ENCODE measurements at places on chromosomes 5 and 9. TPM values are rescaled to one million over a fixed set of nuclear protein-coding genes. Genes with fewer than 3 reads are reported as not detected.

GRCh38 chr9:74277532-74277931, 219.6 kb upstream of the RORB start:
- DNase-seq = no peak

The OTULINL gene
- 7.0 TPM for total RNA-seq

GRCh38 chr9:129382281-129383018, 204.4 kb upstream of the IER5L start:
- no peak for DNase-seq

The XRCC4 gene
- total RNA-seq = 10.8 TPM

DNA sequence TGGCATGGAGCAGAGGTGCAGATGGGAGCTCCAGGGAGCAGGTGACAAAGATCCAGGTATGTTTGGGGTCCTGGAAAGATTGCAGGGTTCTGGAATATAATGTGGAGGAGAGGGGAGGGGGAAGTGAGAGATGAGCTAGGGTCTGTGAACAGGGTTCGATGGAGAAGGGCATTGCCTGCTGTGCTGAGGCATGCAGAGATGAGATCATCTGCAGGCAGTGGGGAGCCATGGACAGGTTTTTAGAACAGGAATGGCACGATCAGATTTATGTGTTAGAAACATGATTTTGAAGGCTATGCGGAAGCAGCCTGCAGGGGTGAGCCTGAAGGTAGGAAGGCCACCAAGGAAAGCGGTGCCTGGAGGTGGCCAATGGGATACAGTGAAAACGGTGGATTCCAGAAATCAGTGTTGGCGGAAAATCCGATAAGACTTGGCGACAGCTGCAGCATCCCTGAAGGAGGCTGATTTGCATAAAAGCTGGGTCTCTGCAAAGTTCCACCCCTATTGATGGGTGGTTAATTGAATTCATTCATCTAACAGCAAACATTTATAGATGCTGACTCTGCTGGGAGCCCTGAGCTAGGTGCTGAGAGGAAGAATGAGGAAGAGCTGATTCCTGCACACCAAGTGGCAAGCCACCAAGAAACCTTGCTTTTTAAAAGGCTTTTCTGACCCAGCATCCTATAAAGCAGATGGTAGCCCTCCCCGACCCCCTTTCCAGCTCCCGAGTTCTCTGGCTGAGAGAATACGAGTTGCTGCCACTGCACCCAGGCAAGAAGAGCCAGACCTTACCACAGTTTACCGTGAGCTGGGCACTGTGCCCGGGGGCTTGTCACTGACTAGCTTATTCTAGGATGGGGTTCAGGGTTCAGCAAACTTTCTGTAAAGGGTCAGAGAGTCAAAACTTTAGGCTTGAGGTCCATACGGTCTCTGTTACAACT, 139.2 kb upstream of the SMIM23 start:
- DNase-seq = no peak

The PRELID1 gene
- 213 TPM for total RNA-seq

GRCh38 chr9:70382709-70383605, 31.5 kb downstream of the KLF9 start:
- no peak for DNase-seq

GRCh38 chr5:122236270-122237040, 75.6 kb upstream of the SNCAIP start:
- DNase-seq = no peak

The TAF11L4 gene
- not detected for total RNA-seq

The CCNI2 gene
- 0.57 TPM for total RNA-seq

The PSD2 gene
- 0.09 TPM for total RNA-seq

The CTNND2 gene
- total RNA-seq = 7.0 TPM

The TMEM252 gene
- not detected for total RNA-seq

The PHYHD1 gene
- total RNA-seq = 22.2 TPM

GRCh38 chr9:7816021-7816420, 16.4 kb upstream of the DMAC1 start:
- no peak for DNase-seq

GRCh38 chr5:124289130-124289529, 457.3 kb downstream of the ZNF608 start:
- DNase-seq = no peak

DNA sequence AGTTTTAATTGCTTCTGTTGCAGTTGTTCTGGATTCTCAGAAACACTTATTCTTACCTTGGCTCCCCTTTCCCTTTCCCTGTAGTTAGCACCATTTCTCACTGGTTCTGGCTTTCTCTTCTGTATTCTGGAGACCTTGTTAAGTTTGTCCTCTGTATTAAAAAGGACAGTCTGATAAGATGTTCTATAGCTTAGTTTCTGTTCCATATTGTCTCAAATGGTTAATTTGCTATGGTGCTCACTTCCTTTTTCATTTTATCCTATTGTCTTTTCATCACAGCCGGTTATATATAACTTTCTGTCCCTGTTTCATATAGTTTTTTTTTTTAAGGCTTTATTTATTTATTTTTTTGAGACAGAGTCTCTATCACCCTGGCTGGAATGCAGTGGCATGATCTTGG, 41.4 kb upstream of the KIAA1958 start:
- DNase-seq = no peak

The NEUROG1 gene
- total RNA-seq = not detected

Measured in H9 (cell line).